IMR-90 (cell line): ENCODE measurements at places on chromosomes 3 and 15.
A peak's percentile ranks its signal among the peaks of the same experiment; 100 is the strongest.

- no peak for DNase-seq
Observed at GRCh38 chr3:50213373-50213772, 8.3 kb downstream of the SLC38A3 start.

GRCh38 chr3:5160940-5161858 is 26.3 kb upstream of the EDEM1 start:
- DNase-seq: no peak

DNA sequence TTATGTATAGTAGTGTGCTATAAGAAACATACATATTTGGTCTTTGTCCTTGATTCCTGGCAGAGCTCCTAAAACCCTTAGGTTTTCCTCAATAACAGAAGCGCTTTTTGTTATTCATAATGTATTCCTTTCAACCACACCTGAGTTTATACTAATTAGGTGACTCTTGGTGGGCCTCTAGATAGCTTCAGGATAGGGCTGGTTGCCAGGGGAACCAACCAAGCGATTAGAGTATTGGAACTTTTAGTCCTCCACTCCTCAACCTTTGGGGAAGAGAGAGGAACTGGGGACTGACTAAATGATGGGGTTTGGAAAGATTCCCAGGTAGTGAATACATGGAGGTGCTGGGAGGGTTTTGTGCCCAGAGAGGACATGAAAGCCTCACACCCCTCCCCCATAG is 24.6 kb downstream of the TMCC1 start:
- no peak for DNase-seq

GRCh38 chr3:63051920-63052319 is 176.7 kb upstream of the CADPS start:
- DNase-seq: no peak

DNA sequence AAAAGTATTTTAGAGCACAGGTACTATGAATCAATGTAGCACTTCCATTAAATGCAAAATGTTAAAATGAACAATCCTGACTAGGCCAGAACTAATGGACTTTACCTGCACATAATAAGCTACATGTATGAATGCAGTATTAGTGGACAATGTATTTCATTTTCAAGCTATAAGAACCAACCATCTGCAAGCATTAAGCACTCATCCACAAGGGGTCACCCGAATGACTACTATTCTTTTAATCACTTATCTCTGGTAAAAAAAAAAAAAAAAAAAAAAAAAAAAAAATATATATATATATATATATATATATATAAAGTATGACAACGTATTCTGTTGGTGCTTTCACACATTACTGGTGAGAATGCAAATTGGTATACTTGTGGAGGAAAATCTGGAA is 7.2 kb downstream of the HERC1 start:
- DNase-seq: peak; percentile 48

- peak; percentile 52 for DNase-seq
Observed at GRCh38 chr15:67479781-67480505, 41.0 kb upstream of the C15orf61 start.

- peak; percentile 56 for DNase-seq
Observed at GRCh38 chr3:171871392-171872274, 28.5 kb downstream of the TMEM212 start.

DNA sequence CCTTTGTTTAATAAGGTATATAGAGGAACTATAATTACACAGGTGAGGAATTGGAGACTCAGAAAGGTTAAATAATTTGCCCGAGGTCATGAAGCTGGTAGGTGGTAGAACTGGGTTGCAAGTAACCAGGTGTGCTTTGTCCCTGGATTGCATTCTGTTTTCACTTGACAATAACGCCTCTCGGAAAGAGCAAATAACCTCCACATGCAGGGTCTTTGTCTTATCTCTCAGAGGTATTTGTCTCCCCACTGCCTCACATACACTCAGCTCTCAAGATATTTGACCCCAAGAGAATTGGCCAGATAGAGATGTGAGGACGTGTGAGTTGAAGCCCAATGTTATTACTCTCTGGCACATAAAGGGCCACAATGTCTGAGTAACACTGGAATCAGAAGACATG is 320.9 kb upstream of the ONECUT1 start:
- DNase-seq: no peak
